ENCODE measurements at places on chromosomes 2 and 18.

GRCh38 chr2:172489681-172490080, 62.3 kb downstream of the ITGA6 start:
- no peak for DNase-seq

- no peak for DNase-seq
Observed at GRCh38 chr2:31337197-31337596, 77.3 kb downstream of the XDH start.

- DNase-seq, result no peak
Observed at GRCh38 chr2:119710281-119710680, 31.3 kb downstream of the TMEM177 start.

GRCh38 chr2:233999182-233999581, 51.3 kb upstream of the SPP2 start:
- no peak for DNase-seq

GRCh38 chr2:181846399-181847197, 44.9 kb upstream of the ITPRID2 start:
- DNase-seq, result no peak

GRCh38 chr2:127674241-127675209, 805 bp downstream of the LIMS2 start:
- DNase-seq, result no peak

DNA sequence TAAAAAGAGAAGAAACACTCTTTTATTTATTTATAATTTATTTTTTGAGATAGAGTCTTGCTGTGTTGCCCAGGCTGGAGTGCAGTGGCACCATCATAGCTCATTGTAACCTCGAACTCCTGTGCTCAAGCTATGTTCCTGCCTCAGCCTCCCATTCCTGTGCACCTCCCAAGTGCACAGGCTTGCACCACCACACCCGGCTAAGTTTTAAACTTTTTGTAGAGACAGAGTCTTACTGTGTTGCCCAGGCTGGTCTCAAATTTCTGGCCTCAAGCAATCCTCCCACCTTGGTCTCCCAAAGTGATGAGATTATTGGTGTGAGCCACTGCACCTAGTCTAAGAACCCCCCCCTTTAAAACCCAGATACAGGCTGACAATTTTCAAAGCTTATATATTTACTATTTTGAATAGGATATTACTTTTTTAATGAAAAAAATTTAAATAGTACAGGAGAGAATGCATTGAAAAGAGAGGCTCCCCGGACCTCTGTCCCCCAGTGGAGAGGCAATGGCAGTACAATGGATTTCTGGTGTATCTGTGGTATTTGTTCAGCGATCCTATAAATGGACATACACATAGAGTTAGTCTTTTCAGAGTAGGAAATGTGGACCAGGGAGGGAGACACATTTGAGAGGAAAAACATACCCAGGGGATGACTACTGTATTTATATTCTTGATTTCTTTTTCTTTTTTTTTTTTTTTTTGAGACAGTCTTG, 48.1 kb upstream of the CNOT11 start:
- DNase-seq, result no peak

DNA sequence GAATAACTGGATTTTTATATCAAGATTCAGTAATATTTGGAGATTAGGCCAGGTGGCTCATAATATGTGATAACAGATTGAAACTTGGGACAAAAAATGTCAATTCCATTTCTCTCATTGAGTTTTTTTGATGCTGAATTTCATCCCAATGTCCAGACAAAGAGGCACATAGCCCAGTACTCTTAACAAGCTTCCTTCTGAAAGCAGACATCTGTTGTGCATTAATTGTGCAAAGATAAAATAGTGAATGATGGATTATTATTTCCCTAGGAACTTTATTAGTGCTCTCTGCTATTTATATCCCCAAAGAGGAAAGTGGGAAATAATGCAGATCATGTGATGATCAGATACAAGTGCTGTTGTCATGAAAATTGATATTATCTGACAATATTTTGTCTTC, 234.1 kb downstream of the CCDC102B start:
- no peak for DNase-seq

DNA sequence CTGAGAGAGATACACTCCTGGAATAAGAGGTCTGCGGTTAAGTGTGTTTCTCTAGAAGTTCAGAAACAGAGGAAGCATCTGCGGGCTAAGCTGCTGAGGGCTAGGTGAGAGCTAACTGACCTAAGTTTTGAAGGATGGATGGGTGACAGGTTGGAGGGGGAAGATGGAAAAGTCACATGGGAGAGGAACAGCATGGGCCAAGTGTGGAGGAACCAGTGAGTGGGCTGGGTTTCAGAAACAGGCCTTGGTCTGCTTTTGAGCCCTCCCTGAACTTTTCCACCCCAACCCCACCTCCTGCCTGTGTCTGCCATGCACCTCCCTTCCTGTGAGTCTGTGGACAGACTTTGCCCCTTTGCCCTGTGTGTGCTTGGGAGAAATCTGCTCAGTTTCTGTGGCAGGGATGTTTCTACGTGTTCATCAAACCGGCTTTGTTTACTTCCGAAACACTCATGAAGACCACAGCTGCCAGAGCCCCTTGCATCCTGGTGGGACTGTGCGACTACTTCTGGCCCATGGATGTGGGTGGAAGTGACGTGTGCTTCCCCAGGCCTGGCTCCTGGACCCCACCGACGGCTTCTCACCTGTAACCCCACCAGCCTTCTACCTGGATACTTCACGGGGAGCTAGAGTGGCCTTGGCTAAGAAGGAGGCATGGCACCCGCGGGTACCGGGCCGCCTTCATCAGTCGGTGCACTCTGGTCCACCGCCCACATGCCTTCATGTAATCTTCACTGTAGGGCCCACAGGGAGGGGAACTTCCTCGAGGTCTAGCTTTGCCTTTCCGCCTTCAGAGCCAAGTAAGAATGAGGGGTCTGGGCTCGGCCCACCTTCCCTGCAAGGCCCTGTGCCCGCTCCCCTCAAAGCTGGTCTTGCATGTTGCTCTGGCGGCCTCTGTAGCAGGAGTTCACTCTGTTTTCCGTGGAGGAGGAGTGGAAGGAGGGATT, 1.4 kb upstream of the HPCAL1 start:
- no peak for DNase-seq

GRCh38 chr2:73890301-73891092, 2.3 kb upstream of the ACTG2 start:
- no peak for DNase-seq

DNA sequence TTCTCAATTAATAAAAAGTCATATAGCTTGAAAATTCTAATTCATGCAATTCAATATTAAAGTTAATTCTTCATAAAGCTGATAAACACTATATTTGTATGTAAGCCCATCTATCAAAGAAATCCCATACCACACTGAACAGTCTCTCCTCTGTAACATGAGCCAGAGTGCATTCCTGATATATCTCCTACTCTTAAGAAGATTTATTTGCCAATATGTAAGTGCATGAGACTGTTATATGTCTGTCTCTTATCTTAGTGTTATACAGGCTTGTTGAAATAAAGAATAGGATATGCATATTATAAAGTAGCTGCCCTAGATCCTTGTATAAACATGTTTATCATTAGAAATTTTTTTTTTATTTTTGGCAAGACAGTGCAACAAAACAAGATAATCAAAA, 40.4 kb upstream of the TTC32 start:
- DNase-seq, result no peak

- no peak for DNase-seq
Observed at GRCh38 chr2:147689220-147689909, 155.5 kb upstream of the ACVR2A start.

- DNase-seq, result no peak
Observed at GRCh38 chr2:200592406-200593075, 6.7 kb downstream of the AOX1 start.

DNA sequence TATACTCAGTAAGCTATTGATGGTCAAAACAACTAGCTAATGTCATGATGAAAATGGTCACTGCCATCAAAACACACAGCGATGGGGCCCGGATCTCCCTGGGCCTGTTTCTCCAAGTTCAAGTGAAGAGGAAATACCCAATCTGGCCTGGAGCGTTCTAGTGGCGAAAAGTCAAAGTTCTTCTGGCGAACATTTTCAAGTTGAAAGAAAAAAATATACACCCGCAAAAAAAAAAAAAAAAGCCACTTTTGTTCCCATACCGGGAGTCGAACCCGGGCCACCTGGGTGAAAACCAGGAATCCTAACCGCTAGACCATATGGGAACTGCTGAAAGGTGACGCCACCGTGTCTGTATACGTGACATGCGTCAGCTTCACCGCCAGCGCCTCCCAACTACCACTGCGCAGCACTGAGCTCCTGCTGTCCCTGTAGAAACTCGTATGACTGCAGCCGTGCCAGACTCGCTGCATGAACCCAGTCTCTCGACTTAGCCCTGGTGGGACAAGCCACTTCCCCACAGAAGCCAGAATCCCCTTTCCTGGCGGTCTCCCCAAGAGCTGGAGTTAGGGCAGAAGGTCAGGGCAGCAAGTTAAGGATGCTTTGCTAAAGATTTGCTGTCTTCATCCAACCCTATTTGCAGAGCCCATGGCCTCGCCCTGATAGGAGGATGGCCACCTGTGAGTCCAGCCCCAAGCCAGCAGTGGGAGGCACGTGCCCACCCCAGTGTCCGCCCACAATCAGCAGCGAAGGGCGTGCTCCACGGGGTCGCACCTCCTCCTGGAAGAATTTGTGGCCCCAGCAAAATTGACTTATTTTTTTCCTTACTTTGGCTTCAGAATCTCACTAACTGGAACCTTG, 5.6 kb upstream of the IMP4 start:
- DNase-seq, result no peak

DNA sequence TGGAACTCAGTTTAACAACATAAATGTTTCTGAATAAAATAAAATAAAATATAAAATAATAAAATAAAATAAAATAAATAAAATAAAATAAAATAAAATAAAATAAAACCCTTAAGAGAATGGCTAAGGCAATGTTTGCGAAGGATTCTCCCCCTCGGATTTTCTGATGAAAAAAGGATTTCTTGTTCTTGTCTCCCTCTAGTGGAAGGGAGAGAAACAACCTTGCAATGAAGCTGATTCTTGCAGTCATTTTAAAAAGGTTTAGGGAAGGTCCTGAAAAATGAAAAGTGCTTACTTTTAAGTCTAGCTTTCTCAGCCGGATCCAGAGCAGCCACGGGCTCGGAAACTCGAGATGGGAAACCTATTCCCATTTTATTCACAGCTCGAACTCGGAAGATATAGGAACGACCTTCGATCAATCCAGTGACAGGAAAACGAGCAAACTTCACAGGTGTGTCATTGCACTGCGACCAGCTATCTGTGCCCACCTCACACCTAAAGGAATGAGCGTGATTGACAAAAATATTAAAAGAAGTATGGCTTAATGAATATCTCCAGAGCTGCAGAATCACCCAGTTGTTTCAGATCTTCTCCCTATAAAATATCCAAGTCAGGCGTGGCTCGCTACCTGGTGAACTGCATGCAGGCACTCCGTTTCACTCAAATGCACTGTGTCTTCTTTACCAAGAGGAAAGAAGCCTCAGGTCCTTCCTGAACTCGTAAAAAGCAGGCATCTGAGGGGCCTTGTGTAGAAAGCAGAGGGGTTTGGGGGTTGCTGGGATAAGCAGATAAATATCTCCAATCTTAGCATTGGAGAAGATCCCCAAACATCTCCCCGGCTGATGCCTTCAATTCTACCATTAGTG, 68.1 kb downstream of the MYOM1 start:
- DNase-seq, result no peak

DNA sequence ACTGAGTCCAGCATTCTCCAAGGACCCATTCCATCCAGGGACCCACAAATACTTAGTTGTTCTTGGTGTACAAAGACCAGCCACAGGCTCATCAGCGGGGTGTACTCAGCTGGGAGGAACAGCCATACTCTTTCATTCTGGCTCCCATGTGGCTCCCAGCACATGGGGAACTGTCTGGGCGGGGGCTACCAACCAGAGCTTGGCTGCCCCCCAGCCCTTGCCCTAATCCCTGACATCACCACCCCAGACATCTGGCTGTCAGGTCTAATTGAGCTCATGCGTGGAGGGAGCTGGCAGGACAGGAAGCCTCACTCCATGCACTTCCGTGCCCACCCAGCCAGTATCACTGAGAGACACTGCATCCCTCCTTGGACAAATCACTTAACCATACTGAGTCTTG, 283.6 kb downstream of the DYSF start:
- no peak for DNase-seq

GRCh38 chr2:112198780-112199179, 56.1 kb downstream of the ZC3H8 start:
- no peak for DNase-seq

- no peak for DNase-seq
Observed at GRCh38 chr2:226607379-226607778, 192.2 kb downstream of the IRS1 start.

DNA sequence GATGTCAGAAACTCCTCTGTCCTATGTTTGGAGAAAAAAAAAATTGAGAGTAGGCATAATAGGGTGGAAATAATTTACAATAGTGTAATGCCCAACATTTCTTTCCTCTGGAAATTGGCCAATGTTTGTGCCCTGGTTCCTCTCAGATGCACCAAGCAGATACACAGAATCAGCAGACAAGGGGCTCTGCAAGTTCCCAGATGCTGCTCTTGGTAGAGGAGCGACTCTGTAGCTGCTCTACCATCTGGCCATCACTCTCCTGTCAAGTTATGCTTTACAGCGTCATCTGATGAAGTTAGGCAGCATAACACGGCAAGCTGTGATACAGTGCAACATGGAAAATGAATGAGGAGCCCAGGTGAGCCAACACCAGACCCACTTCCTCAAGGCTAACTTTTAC, 1.6 kb downstream of the DYTN start:
- no peak for DNase-seq

DNA sequence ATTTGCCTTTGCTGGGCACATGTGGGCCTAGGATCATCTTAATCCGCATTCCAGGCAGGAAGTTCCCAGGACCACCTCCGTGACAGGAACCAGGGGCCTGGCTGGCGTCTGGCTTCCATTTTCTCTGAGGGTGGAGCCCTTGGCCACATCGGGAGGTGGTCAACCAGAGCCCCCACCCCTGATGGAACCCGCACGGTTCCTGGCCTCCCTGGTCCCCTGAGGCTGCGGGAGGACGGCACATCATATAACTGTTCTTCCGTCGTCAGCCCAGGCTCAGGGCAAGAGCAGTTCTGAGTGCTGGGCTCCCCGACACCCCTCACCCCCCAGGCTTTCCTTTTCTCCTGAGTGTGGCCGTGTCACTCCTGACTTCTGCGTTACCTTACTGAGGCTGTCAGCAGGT, 13.5 kb downstream of the ESPNL start:
- no peak for DNase-seq

GRCh38 chr2:82007071-82007664, 1702.6 kb upstream of the LRRTM1 start:
- no peak for DNase-seq

Data from non-pigmented ciliary epithelial cell (primary cell).